ENCODE measurements at places on chromosomes 3 and 15.
A peak's percentile ranks its signal among the peaks of the same experiment; 100 is the strongest.

GRCh38 chr15:41919201-41919820, 25.5 kb upstream of the SPTBN5 start:
- no peak for DNase-seq

- no peak for DNase-seq
Observed at GRCh38 chr15:60385620-60386552, 11.9 kb downstream of the ANXA2 start.

DNA sequence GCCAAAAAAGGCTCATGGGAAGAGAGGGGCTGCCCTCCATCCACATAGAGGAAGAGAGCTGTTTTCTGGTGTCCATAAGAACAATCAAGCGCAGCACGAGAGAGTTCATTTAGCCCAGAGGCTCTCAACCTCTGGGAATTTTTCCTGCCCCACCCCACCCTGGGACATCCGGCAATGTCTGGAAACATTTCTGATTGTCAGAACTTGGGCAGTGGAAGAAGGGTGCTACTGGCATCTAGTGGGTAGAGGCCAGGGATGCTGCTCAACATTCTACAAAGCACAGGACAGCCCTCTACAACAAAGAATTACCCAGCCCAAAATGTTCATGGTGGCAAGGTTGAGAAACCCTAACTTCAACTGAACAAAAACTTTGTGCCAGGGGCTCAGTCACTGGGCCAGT, 92.9 kb downstream of the RAB11A start:
- no peak for DNase-seq

- no peak for DNase-seq
Observed at GRCh38 chr15:69749797-69750196, 297.2 kb downstream of the RPLP1 start.

GRCh38 chr3:106345353-106346027, 476.7 kb upstream of the CBLB start:
- no peak for DNase-seq

- DNase-seq, result no peak
Observed at GRCh38 chr3:97692831-97693230, 71.7 kb upstream of the ARL6 start.

GRCh38 chr15:70030851-70031250, 66.9 kb downstream of the TLE3 start:
- DNase-seq, result no peak

DNA sequence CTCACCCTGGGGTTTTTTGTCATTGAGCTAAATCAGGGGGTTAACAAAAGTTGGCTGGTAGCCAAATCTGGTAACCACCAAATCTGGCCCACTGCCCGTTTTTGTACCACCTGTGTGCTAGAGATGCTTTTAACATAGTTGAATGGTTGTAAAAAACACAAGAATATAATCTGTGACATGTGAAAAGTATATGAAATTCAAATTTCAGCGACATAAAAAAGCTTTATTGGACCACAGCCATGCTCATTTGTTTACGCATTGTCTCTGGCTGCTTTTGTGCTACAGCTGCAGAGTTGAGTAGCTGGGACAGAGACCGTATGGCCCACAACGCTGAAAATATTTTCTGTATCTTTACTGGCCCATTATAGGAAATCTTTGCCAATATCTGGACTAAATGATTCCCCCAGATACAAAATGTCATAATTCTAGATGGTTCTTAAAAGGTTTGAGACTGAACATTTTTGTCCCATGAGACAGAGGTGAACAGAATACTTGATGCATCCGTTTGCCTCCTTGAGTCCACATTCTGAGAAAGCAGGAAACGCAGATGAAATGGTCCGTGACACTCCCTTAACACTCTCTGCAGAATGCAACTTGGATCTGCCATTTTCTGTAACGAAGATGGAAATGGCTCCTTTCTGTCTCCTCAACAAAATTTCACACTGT, 120.9 kb upstream of the PDZRN3 start:
- DNase-seq, result peak; percentile 23

DNA sequence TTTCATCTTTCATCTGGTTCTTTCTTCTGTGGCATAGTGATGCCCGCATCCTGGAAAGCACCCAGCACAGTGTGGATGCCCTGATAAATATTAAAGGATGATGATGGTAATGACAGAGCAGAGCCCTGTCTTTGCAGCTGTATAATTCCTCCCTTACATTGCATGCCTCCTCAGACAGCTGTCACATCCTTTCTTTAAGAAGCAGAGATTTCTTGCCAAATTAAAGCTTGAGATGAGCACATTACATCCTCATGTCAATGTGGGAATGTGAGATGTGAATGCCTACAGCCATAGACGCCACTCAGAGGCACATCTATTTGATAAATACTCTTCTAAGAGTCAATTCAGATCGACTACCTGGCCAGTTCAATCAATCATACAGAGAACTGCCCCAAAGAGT, 642.0 kb downstream of the ZNF385D start:
- DNase-seq, result no peak

- DNase-seq, result peak; percentile 9
Observed at GRCh38 chr3:160180581-160181216, 44.5 kb upstream of the C3orf80 start.

- no peak for DNase-seq
Observed at GRCh38 chr15:81032818-81033217, 32.1 kb downstream of the TLNRD1 start.

GRCh38 chr3:71244826-71245488, 338.6 kb downstream of the FOXP1 start:
- DNase-seq, result no peak

DNA sequence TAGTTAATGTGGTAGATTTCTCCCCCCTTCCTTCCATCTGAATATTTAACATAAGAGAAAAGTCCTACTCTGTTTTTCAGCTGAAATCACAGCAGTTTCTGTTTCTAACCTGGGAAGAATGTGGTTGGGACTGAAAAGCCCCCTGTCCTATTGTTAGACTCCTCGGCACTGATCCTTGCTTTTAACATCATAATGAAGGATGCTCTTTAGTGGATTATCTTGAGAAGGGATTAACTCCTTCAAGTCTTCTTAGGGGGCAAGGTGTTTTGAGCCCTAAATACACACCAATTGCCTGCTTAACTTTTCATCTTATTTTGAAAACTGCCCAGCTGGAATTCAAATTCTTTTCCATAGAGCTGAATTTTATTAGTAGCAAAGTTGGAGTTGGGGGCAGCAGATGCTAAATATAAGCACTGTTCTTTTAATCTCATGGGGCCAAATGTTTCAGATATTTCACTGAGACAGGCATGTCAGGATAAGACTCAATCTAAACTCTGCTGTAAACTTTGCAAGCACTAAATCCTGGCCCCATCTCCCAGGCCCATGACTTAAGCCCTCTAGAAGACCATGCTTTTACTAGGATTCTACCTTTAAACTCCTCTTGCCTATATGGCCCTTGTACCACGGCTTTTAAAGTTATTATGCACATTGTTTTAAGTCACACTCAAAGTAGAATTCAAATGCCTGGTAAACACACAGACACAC, 243.2 kb upstream of the NR2F2 start:
- DNase-seq, result no peak

DNA sequence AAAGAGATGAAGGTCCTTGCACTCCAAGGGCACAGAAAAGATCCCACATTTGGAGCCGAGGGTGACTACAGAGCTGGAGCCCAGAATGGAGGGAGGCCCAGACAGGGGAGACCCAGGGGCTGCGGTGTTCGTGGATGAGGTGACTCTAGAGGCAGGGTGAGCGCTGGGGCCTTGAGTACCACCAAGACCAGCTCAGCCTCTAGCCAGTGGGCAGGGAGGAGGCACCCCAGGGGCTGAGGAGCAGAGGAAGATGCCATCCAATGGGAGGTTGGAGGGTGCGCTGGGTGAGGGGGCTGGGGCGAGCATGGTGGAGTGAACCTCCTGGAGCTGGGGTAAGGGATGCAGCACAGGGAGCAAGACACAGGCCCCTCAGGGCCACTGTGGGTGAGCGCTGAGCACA, 13.3 kb downstream of the RRP9 start:
- no peak for DNase-seq

GRCh38 chr3:7241584-7242302, 380.8 kb downstream of the GRM7 start:
- DNase-seq, result no peak

GRCh38 chr3:29100292-29100691, 180.6 kb upstream of the RBMS3 start:
- DNase-seq, result no peak

DNA sequence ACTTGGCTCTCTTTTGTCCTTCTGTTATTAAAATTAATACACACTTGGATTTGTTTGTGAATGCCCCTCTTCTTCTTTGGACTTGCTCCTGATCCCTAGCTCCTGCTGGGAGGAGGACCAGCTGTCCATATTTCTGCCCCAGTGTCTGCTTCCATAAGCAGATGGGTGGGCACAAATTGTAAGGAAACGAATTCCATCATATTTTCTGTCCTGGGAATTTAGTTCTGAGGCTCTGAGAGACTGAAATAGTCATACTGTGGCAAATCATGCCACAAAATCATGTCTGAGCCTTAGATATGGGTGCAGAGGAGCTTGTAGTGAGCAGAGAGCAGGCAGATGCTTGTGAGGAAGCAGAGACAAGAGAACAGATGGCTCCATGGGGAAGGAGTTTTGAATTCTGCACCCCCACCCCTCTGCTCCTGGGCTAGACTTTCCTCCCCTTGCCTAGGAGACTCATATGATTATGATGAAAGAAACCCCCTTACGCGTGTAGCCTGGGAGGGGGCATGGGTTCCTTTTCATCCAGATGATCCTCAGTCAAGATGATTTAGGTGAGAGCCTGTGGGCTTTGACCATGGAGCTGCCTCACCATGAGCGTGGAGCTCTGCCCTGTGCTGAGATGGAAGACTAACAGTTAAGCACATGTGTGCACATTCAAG, 50.6 kb downstream of the SV2B start:
- DNase-seq, result no peak

GRCh38 chr3:112744825-112745566, 101.7 kb downstream of the CD200R1L start:
- no peak for DNase-seq

GRCh38 chr3:44120721-44121582, 120.7 kb upstream of the TOPAZ1 start:
- DNase-seq, result no peak

DNA sequence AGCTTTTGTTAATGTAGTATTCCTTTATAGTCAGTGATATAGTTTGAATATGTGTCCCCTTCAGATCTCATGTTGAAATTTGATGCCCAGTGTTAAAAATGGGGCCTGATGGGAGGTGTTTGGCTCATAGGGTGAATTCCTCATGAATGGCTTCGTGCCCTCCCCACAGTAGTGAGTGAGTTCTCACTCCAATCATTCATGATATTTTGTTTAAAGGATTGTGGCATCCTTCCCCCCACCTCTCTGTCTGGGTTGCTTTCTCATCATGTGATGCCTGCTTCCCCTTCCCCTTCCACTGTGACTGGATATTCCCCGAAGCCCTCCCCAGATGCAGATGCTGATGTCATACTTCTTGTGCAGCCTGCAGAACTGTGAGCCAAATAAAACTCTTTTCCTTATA, 649.8 kb upstream of the NR2F2 start:
- no peak for DNase-seq

DNA sequence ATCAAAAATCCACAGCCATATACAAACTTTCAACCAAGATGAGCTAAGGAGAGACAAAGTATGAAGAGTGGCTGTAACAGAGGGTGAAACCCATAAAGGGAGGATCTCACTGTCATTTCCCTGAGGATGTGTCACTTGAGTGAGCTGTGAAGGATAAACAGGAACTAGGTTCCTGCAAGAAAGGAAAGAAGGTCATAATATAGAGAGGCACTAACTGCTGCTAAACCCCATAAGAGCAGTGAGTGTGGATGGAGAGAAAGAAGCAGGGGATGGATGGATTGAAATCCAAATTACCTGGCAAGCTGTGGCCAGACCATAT, 45.2 kb upstream of the CADPS start:
- DNase-seq, result no peak

GRCh38 chr3:150868282-150868681, 37.0 kb downstream of the MINDY4B start:
- no peak for DNase-seq

- no peak for DNase-seq
Observed at GRCh38 chr3:58623961-58624360, 42.6 kb downstream of the FAM3D start.

DNA sequence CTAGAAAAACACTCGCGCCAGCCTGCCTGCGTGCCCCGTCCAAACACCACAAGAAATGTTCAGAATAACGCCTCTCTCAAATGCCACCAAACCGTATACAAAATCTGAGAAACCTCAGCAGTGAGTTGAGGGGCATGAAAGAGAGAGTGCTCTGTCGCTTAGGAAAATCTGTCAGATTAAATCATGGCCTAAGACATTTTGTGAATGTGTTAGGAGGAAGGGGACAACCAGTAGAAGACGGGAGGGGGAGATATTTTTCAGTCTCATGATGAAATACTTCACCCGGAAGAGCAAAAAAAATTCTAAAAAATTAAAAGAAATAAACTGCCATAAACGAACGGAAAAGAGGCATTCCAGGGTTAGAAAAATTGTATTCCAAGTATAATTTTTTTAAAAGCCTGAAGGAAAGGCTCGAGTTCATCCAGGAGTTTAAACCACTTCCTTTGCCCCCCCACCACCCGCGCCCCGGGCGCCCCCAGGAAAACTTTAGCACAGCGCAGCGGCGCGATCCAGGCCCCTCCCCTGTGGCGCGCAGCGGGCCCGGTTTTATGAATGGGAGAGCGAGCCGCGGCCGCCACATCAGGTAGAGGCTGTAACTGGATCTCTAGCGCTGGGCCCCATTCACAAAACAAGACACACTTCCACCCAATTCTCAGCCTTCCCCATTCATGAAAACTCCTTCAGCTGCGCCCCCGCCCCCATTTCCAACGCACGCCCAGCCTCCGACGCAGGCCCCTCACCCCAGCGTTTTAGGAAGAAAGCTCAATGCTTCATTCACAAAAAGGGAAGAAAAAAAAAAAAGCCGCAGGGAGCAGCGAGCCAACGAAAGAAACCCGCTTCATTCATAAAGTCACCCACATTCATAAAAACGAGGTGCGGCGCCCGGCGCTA, 1.4 kb downstream of the ETV5 start:
- peak; percentile 56 for DNase-seq

- DNase-seq, result no peak
Observed at GRCh38 chr15:91890614-91891013, 37.1 kb downstream of the SLCO3A1 start.

DNA sequence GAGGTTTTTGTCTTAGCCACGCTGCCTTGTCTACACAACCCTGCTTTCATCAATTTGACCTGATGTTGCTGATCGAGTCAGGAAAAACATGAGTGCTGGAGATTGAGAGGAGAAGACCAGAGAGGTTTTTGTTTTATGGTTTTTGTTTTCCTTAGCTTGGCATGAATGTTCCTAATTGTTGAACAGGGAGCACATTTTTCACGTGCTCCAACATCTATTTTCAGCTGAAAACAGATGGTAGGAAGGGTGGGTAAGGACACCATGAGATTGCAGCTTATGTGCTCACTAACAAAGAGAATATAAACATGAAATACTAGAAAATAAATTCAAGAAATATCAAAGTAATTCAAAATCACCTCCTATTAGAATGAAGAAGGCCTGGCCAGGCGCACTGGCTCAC, 79.9 kb upstream of the LMCD1 start:
- DNase-seq, result no peak

- no peak for DNase-seq
Observed at GRCh38 chr3:16085410-16085809, 89.1 kb upstream of the GALNT15 start.

- DNase-seq, result no peak
Observed at GRCh38 chr3:5011555-5012256, 32.5 kb downstream of the BHLHE40 start.

- no peak for DNase-seq
Observed at GRCh38 chr15:92904722-92905571, 4.8 kb downstream of the CHD2 start.

- no peak for DNase-seq
Observed at GRCh38 chr15:55827204-55827603, 84.3 kb upstream of the PRTG start.

- DNase-seq, result no peak
Observed at GRCh38 chr3:188595890-188596376, 442.0 kb downstream of the LPP start.

- DNase-seq, result no peak
Observed at GRCh38 chr3:45677033-45677446, 12.2 kb upstream of the SACM1L start.

Data from NCI-H1417 treated with DMSO at 0.1 percent for 48 hours (cell line).